ENCODE measurements at places on chromosomes 16 and 17.

GRCh38 chr16:48052731-48053417, 102.9 kb downstream of the ABCC12 start:
- DNase-seq = no peak

- DNase-seq = no peak
These were observed 193.5 kb upstream of the KIF2B start for GRCh38 chr17:53629188-53629587.

DNA sequence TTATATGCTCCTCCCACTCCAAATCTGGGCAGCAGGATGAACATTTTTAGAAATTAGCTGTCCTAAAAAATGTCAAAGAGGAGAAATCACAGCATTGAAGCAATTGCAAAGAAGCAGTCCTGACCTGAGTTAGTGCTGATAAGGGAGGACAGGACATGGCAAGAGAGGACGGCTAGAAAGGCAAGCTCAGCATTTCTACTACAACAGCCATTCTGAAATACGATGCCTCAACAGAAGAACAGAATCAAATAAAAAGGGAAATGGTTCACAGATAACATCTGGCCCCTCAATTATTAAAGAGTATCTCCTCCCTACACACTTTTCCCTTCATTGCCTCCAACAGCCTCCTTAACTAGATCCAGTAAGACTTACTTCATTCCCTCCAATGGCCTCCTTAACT, 18.3 kb downstream of the VPS53 start:
- no peak for DNase-seq

- DNase-seq = no peak
These were observed 5.7 kb upstream of the DOC2B start for GRCh38 chr17:187130-187529.

GRCh38 chr16:8943001-8943763, 20.5 kb downstream of the USP7 start:
- DNase-seq = no peak

DNA sequence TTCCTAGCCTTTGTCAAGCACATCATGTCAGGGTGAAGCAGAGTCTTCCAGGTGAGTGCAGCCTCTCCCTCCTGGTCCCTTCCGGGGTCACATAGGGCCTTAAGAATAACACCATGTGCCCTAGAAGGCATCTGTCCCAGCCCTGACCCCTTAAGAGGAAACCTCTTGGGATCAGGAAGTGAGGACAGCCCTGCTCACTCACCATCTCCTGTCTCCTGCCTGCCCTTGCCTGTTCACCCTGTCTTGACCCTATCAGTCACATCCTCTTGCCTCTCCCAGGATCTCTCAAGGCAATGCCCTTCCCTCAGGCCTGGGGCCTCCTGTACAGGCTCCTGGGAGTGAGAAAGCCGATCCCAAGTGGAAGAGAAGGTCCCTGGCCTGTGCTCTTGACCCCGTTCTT, 13.9 kb downstream of the MYL4 start:
- no peak for DNase-seq

- no peak for DNase-seq
These were observed 77.0 kb downstream of the WWOX start for GRCh38 chr16:78176435-78176834.

DNA sequence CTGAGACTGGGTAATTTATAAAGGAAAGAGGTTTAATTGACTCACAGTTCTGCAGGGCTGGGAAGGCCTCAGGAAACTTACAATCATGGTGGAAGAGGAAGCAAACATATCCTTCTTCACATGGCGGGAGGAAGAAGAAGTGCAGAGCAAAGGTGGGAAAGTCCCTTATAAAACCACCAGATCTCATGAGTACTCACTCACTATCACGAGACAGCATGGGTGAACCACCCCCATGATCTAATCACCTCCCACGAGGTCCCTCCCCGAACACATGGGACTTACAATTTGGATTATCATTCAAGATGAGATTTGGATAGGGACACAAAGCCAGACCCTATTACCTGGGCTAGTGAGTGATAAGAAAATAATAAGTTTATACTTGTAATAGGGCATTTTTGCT, 70.6 kb upstream of the HS3ST2 start:
- DNase-seq = no peak

DNA sequence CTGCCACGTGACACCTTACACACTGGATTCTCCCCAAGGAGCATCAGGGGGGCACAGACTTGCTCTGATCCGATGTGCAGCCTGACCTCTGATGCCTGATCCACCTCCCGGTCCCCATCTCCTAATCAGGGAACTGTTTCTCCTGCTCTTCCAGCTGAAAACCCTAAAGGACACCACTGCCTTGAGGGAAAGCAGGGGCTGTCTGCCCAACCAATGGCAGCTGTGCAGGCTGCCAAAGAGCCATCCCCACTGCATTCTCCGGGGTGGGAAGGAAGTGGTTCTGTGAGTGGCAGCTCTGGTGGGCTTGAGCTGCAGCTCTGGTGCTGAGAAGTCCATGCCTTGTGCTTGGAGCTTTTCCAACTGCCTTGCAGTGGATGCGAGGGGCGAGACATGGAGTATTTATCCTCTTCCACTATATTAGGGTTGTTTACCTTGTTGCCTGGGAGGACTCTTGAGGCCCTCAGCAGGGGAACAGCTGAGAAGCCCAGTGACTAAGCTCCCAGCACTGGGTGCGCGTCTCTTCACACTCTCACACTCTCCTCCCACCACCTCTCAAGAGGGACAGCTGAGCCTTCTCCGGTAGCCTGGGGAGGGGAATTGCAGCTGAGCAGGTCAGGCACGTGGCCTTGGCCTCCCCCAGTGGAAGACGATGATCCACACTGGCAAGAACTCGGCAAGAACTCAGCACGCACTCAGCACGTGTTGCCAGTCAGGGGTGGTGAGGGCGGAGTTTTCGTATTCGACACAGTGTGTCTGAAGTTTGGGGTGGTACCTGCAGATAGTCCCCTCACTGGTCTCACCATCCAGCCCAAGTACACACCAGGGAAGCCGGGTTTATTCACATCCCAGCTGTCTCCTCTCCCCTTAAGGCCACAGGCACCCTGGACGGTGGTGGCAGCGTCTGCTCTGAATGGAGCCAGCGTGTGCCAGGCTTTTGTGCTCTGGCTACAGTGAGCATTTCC, 21.1 kb upstream of the SPATA32 start:
- no peak for DNase-seq

DNA sequence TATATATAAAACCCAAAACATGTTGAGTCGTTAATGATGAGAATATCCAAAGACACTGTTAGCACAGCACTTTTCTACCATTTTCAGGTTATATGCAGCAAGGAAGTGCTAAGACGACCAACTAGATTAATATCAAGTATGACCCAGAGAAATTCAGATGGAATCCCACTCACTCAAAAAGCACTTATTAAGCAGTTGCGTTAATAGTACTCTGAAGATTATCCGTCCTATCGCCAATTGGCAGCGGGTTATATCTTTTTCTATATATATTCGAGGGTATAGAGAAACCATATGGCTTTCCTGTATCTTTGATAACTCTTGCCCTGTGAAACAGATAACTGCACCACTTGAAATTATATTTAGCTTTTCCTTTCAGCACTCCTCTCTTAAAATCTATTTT, 1.1 kb downstream of the CRLF3 start:
- DNase-seq = no peak

GRCh38 chr17:59607817-59608403, 11.8 kb upstream of the CLTC start:
- no peak for DNase-seq

- no peak for DNase-seq
These were observed 62.7 kb downstream of the ARHGAP44 start for GRCh38 chr17:12851901-12852435.

DNA sequence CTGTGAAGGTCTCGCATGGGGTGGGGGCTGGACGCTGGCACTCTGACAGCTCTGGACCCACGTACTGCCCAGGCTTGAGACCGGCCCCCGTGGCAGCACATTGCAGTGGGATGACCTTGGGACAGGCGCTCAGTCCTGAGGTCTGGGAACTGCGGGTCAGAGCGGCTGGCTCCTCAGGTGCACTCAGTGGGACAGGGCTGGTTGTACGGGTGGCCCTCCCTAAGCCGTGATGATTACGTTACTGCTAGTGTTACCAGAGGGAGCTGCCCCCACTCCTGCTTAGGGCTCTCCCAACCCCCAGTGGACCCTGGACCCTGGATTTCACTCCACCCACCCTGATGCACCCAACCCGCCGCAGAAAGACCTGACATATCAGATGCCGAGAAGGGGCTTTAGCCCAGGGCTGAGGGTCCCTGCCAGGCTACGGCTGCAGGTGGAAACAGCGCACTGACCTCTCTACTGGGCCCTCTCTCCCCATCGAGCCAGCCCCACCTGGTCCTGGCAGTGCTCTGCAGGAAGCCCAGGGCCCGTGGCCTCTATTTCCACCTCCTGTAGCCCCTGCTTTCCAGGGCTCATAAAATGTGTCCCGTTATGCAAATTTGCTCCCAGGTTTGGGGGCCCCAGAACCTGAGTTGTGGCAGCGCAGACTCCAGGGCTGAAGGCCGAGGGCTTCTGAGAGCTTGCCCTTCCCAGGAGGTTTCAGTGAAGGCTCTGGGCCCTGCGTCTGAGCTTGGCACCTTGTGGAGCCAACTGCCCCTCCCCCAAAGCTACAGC, 77.2 kb downstream of the RTN4RL1 start:
- DNase-seq = no peak

DNA sequence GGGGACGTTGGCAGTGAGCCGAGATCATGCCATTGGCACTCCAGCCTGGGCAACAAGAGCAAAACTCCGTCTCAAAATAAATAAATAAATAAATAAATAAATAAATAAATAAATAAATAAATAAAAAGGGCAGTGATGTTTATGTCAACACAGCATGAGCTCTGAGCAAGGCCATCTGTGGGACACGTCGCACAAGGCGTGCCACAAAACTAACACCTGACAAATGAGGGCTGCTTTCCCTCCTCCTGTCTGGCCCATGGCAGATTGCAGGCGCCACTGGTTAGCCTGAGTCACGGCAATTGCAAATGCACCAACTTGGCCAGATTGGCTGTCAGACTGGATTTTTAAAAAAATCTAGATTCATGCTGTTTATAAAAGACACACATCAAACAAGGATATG, 25.9 kb upstream of the SPNS3 start:
- no peak for DNase-seq

GRCh38 chr16:9419161-9419560, 327.7 kb downstream of the HAPSTR1 start:
- no peak for DNase-seq

GRCh38 chr17:7839190-7839875, 5.3 kb downstream of the KDM6B start:
- no peak for DNase-seq

DNA sequence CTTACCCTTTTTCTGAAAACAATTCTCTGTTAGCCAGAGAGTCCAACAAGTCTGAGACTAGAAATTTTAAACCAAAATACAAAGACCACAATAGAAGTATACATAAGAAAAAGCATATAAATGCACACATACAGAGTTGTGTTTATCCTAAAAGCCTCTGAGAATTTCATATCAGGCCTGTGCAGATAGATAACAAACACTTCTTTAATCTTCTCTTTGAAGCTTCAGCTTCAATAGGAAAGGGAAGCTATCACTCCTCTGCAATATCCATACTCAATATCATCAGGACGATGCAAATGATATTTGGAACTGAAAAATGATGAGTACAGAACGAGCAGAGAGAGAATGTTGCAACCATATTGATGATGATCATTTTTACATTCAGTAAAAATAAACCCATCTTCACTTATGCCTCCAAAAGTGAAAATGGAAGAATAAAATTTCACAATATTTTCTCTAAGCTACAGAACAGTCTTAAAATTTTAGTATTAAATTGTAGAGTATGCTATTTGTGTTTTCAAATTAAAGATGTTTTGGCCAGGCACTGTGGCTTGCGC, 61.6 kb downstream of the SKAP1 start:
- no peak for DNase-seq

GRCh38 chr16:85245307-85246172, 133.3 kb upstream of the CIBAR2 start:
- peak; percentile 52 for DNase-seq

- no peak for DNase-seq
These were observed 19.3 kb downstream of the CDH1 start for GRCh38 chr16:68756239-68756915.

GRCh38 chr16:79977940-79978836, 377.7 kb upstream of the MAF start:
- no peak for DNase-seq

DNA sequence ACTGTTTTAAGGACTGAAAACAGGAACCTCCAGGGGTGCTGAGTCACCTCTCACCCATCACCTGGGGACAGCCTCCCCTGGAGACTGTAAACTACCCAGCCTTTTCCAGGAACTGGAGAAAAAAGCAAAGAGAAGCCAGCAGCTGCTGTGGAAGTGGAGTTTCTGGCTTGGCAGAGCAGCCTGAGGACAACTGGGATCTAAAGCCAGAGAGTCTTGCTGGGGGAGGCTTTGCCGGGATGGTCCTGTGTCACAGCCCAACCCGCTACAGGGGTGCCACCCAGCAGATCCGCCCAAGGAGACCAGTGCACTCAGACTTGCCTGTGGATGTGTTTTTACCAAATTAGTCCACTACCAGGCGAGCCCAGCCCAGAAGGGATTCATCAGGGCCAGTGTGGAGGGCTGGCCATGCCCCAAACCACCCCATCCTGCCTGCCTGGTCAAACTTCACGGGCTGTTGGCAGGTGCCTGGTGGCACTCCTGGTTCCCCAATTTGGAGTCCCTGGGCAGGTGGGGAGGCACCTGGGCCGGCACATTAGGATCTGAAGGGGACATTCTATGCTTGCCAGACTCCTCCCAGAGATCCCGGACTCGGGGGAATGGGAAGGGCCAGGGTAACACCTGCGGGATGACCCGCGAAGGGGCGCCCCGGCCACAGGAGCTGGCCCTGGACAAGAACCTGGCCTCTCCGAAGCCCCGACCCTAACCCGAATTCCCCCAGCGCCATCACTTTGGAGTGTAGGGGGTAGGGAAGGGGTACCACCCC, 771 bp downstream of the MSRB1 start:
- no peak for DNase-seq

DNA sequence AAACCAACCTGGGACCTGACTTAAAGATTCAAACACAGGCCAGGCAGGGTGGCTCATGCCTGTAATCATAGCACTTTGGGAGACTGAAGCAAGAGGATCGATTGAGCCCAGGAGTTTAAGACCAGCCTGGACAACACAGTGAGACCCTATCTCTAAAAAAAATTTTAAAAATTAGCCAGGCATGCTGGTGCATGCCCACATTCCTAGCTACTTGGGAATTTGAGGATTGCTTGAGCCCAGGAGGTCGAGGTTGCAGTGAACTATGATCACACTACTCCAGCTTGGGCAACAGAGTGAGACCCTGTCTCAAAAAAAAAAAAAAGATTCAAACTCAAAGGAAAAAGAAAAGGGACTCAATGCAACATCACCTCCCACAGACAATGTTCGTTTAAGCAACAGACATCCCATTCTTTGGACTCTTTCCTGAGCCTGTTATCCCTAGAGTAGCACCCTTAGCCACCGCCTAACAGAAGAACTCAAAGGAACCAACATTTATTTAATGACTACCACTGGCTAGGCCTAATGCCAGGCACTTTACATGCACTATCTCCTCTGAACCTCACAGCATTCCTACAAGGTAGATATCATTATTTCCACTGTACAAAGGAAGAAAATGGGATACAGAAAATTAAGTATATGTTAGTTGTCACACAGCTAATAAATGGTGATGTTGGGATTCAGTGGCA, 12.7 kb downstream of the MYO18A start:
- no peak for DNase-seq

Measured in AG09309 (cell line).